Glomerular endothelial cell (primary cell): ENCODE measurements at places on chromosomes 11 and 22. TPM values are rescaled to one million over a fixed set of nuclear protein-coding genes. Genes with fewer than 3 reads are reported as not detected.

- no peak for DNase-seq
Measured at GRCh38 chr11:1942558-1943260, 4.4 kb upstream of the MRPL23 start.

- DNase-seq = no peak
Measured at GRCh38 chr11:84022201-84022600, 736.0 kb upstream of the CCDC90B start.

DNA sequence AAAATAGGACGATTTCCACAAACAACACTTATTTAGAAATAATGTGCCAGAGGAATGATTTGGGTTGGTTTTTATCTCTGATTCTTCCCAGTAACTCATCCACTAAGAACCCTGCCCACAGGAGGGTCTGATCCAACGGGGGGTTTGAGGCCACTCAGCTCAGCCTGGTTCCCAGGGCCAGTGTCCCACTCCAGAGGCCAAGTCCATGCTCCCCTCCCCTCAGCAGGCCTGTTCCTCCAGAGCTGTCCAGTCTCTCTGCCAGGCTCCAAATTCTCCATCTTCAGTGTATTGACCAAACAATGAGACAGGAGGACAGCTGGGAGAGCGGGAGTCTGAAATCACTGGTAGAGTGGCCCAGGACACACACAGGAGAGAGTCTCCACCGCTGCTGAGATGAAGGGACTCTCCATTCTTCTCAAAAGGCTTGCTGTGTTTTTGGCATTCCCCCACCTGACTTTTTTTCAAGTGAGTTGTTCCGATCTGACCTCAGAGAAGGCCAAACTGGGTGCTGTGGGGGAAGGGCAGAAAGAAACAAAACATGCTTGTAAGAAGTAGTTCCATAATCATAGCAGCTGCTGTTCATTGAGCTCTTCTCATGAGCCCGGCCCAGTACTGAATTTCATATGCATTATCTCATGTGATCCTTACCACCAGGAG is 17.6 kb upstream of the SCN2B start:
- DNase-seq = no peak

DNA sequence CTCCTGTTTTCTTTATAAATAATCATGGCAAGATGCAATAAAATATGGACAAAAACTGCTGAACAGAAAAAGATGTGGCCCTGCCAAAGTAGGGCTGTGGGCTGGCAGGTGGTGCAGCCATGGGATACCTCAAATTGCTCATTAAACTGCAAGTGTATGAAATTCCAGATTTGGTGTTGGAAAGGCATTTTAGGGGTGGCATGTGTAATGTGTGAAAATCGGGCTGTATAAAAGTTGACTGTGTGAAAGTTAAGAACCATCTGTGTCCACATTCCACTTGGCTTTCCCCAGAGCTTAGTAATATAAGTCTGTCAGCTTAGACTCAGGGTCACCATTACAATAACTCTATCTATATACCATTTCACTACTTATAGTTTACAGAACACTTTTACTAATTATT is 34.8 kb upstream of the FZD4 start:
- no peak for DNase-seq

DNA sequence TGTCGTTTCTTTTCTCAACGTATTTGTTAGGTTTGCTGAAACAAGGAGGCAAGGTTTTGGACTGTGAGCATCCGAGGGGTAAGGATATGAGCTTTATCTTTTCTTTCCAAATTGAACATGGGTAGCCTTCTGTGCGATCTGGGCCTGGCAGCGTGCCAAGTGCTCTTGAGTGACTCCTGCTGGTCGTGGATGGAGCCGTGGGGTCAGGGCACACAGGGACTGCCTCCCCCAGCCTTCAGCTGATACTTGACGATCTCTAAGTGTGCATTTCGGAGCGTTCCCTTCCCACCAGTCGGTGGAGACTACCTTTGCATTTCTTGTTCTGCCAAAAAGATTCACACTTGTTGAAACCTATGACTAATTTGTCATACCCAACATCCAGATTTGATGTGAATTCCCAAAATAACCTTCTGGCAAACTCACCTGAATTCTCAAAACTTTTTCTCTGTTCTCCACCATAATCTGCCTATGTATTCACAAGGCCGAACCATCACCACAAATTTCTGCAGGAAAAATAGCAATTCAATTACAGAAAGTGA is 40.1 kb upstream of the CLMP start:
- DNase-seq = no peak

GRCh38 chr22:25774575-25775026 is 32.6 kb downstream of the MYO18B start:
- no peak for DNase-seq

IGSF9B gene
- total RNA-seq = 0.68 TPM in 1 of 2 replicates, not detected in the other

DNA sequence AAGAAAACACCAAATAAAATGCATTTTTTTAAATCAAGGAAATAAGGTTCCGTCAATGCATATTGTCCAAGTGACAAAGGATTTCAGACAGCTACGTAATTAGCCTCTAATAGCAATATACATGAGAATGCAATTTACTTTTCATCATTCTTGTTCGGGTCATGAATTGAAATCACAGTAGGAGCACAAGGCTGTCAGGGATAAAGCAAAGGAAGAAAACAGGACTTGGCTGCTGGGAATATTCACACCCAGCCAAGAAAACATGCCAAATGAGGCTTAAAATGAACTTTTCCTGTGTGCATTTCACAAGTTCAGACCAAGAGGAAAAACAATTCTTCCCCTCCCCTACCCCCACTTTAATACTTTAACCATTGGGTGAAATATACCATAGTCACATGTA is 188.6 kb downstream of the CWF19L2 start:
- DNase-seq = no peak

DNA sequence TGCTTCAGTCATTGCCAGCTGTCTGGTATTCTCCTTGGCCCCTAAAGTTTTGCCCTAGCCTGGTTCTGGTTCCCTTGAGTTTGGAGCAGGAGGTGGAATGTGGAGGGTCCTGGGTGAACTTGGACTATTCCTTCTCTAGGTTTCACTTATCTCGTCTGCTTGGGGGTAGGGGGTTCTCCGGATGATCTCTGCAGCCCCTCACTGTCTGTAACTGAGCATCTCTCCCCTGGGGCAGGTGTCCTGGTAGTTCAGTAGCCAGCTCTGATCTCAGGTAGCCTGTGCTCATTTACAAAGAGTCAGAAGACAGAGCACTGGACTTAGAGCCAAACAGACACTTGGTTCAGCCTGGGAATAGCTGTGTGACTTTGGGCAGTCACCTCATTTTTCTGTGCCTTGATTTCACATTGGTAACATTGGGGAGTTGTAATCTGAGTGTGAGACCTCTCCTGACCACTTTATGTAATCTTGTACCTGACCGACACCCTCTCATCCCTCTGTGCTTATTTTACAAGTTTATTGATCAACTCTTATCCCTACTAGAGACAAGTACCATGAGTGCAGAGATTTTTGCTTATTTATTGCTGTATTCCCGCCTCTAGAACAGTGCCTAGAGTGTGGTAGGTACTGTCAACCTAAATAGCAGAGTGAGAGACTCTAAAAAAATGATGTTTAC is 804 bp downstream of the CCDC134 start:
- DNase-seq = no peak

DNA sequence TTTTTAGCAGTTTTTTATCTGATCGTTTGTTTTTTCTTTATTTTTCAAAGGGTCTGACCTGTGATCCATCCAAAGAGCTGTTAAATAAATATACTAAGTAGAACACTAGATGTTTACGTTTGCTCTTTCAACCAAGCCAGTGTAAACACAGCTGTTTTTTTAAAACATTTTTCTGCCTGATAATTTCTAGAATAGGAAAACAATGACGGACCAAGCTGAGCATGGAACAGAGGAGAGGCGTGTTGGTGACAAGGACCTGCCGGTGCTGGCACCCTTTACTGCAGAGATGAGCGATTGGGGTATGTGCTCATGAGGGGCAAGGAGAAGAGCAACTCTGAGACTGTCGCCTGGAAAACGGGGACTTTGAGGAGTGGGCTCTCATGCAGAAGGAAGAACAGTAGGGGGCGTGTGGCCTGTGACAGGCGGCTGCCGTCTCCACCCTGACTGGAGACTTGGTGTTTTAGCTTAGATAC is 28.6 kb upstream of the PANX2 start:
- no peak for DNase-seq

- DNase-seq = no peak
Measured at GRCh38 chr11:3824714-3825472, 15.9 kb downstream of the RHOG start.

C22orf31 gene
- not detected in 2 replicates for total RNA-seq

GRCh38 chr11:65459552-65459951 is 37.0 kb downstream of the NEAT1 start:
- DNase-seq = no peak

GRCh38 chr11:4066910-4067309 is 27.7 kb upstream of the RRM1 start:
- DNase-seq = no peak

DNA sequence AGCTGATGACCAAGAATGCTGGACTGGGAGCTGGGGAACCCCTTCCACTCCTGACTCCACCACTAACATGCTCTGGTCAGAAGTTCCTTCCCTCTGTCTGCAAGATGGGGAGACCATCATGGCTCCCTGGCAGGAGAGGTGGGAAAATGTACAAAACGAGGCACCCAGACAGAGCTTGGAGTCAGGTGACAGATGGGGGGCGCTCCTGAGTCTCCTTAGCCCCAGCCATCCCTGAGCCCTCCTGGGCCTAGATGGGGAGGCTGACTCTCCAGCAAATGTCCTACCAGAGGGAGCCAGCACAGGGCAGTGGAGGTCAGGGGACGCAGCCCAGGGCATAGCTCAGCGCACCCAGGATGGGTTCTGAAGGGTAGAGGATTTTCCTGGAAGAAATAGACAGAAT is 20.0 kb downstream of the KCNJ4 start:
- no peak for DNase-seq

GRCh38 chr22:17580441-17581031 is 17.2 kb downstream of the SLC25A18 start:
- DNase-seq = no peak

- DNase-seq = no peak
Measured at GRCh38 chr11:103317118-103317517, 207.9 kb downstream of the DYNC2H1 start.

DNA sequence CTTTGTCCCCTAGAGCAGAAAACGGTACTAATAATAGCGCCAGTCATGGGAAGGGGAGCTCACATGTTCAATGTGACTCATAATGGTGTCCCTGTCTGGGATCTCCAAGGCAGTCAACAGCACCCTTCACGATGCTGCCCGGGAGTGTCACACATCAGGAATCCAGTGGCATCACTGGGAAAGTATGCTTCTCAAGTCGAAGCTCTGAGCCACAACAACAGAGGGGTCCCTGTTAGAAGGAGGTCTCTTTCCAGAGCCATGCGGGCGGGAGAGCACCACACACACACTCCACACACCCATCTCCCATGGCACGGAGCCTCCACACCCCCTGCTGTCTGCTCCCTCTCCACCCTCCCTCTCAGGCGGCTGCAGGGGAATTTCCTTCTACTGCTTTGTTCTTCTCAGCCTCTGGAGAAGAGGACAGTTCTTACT is 119.7 kb downstream of the ETS1 start:
- no peak for DNase-seq

PHF21A gene
- 22.3 and 30.3 TPM in 2 replicates for total RNA-seq

GRCh38 chr11:69834811-69835800 is 15.9 kb upstream of the FGF3 start:
- no peak for DNase-seq

DNA sequence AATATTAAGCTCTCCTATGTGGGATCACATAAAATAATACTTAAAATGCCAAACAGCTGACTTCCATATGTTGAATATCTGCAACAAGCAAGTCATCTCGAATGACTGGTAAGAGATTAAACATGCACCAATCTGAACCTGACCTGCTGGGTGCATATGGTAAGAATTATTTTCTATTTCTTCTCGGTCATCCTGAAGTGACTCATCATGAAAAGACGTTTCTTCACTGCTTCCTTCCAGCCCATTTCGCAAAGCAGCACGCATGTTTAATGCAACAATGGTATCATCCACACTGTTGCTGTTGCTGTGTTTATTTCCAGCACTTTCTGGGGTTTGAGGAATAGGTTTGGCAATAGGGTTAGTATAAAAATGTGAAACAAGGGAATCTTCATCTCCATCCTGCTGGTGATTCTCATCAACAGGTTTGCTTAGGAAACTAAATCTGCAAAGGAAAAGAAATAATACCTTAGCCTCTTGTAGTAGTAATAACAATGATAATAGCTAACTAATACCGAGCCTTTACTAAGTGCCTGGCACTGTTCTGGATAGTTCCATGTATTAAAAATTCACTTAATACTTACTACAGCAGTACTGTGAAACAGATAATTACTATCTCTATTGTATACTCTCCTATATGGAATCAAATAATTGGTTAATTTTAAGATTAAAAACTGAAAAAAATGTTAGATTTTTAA is 52.0 kb upstream of the CHRNA10 start:
- peak; percentile 18 for DNase-seq

DNA sequence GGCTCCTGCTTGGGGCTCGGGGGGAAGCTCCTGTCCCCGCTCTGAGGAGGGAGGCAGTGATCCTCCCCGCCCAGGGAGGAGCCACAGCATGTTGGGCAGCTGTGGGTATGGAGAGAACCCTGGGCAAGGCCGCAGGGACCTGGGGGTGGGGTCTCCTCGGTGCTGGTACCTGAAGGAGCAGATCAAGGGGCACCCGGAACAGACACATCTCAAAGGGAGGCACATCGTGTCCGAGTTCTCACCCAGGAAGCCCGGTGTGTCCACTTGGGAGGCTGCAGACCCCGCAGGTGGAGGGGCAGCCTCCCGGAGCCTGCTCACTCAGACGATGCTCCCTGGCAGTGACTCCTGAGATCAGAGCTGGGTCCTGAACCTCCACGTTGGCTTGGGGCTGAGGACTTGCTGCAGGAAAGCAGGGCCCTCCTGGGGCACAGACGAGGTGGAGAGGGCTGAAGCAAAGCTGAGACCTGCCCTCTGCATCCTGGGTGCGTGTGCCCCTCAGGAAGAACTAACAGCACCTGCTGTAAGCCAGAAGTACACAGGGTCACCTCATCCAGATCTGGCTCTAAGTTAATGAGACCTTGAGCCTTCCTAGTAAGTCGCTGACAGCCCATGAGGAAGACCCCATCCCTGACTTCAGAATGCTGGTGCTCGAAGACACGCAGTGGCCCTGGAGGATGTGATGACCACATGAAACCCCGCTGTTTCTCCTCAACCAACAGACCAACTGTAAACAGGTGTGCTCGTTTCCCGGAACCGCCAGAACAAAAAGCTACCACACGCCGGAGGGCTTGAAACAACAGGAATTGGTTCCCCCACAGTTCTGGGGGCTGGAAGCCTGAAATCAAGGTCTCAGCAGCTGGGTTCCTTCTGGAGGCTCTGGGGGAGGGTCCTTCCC is 5.9 kb upstream of the OSBPL5 start:
- no peak for DNase-seq

DNA sequence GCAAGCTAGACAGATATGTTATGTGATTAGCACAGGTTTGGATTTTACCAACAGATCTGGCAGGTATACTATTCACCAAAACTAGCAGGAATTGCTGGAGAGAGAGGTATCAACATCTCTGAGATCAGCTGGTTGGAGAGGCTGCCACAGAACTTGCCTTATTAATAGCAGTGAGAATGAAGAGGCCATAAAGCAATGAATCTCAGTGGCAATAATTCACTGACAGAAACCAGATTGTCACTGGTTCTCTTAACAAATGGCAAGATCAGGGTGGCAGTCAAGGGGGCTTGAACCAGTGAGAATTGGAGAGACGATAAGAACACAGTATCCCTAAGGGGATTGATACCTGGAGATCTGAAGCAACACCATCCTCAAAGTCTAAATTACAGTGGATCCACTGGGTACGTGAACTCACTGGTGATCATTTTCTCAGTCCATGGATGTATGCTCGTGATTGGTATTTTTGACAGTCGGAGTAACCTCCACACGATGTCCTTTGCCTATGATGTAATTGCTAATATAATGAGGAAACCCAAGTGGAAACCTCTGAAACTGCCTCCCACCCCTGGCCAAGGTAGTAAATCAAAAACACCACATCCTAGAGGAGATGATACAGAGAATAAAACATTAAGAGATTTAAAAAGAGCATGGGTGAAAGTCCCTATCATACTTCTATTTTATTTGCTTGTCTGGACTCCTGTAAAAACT is 17.7 kb upstream of the SLC5A12 start:
- no peak for DNase-seq
